Chondrocyte (in vitro differentiated cells): ENCODE measurements at places on chromosomes 13 and 19.

- DNase-seq = peak; percentile 61
Observed at GRCh38 chr13:113596321-113597200, 12.0 kb downstream of the TFDP1 start.

DNA sequence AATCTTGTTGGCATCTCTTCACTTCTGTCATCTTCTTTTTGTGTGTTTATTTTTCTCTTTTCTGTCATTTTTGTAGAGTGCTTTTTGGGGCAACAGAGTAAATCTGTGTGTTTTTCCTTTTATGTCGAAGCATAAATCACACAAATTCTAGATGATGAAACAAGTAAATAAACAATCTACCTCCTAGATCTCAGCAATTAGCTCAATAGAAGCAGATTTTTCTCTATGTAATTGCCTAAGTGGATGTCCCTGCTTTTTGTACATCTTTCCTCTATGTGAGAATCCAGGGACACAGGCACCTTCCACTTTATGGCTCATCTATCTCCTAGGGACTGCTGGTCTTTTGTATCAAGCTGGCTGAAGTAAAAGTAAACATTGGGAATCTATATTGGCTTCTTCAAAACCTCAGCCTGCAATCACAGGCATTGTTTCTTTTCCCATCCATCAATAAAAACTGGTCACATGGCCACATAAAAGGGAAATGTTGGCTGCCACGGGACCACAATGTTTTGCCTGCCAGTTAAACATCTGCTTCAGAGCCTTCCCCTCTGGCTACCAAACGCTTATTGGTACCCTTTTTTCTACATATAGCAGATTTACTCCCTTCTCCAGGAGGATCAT is 323.8 kb downstream of the LMO7 start:
- DNase-seq = no peak

GRCh38 chr19:1081301-1082164 is 13.6 kb downstream of the POLR2E start:
- peak; percentile 86 for DNase-seq

DNA sequence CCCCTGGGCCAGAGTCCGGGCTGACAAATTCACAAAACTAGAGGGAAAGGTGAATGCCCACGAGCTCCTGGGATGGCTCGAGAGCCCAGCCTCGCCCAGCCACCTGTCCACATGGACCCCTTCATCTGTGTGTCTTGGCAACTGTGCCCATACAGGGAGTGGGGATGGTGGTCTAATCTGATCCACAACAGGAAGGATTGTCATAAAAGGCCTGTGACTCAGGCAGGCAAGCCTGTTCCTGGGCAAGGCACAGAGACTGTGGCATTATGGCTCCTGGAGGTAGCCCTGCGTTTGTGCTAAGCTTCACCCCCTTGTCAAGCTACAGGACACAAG is 20.0 kb downstream of the CAPS start:
- DNase-seq = no peak

DNA sequence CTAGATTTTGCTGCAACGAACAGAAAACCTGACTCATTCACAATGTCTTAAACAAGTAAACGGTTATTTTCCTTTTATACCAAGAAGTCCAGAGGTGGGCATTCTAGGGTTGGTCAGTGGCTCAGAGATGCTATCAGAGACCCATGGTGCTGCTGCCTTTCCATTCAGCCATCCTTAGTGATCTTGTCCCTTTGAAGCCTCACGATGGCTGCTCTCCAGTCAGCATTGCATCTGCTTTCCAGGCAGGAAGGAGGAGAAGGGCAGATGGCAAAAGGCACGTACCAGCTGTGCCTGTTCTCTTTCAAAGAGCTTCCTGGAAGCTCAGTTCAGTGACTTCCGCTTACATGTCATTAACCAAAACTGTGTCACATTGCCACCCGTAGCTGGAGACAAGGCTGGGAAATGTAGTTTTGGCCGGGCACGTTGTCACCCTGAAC is 30.1 kb downstream of the WDFY2 start:
- no peak for DNase-seq

GRCh38 chr13:100535426-100536135 is 53.0 kb downstream of the GGACT start:
- no peak for DNase-seq

DNA sequence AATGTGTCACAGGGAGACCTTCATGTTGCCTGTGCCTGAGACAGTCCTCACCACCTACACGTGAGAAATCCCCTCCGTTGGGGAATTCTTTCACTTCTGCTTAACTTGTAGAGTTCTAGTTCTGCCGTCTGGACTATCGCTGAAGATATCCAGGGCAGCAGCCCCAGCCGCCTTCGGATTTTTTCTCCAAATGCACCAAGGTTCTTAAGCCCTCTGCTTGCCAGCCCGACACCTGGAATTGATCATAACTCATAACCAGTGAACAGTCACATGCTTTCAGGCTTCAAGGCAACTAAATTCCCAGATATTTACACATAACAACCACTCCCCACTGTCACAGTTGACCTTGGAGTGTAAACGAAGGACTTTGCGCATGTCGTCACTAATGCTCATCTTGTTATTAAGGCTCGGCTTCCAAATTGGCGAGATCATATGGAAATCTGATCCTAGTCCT is 114.4 kb downstream of the RAB20 start:
- DNase-seq = no peak

DNA sequence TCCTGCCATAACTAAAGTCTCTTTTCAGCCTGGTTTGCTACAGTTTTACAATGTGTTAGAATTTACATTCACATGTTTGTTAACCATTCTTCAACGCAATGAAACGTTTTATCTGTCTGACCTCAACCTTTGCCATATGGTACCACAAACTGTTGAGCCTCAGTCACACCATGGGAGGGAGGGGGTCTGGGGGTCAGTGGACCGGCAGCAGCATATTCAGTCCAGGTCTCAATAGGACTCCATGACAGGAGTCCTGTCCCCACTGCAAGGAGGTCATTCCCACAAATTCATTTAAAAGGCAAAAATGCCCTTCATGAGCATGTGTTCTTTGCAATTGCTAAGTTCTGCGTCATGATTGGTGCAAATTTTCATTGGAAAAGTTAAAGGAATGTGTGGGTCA is 66.6 kb upstream of the OLFM4 start:
- no peak for DNase-seq

DNA sequence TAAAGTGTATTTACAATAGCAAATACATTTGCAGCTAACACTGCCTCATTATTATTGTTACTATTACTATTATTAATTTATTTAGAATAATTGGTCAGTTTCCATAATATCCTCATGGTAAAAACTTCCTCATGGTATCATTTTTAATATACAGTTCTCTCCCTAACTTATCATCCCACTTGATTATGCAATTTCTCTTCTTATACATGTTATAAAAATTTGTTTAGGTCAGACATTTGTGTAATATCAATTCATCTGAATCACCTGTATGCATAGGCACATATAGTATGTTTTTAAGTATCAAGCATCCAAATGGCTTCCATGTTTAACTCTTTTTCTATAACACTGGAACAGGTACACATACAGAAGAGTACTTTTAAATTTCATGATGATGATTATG is 210.8 kb upstream of the STARD13 start:
- DNase-seq = no peak

DNA sequence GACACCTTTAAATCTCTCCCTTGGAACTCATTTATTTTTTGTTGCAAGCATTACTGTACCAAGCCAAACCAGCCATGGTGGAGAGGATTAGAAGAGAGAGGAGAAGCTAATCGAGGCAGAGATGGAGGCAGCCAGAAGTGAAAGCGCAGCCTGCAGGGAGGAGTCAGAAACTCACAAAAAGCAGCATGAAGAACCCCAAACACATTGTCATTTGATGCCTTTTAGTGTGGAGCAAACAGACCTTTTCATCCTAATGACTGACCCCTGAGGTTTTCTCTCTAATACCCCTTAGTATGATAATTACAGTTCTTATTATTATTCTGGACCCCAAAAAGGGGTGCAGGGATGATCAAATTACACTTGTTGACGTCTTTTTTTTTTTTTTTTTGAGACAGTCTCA is 62.5 kb downstream of the TNFRSF19 start:
- no peak for DNase-seq

DNA sequence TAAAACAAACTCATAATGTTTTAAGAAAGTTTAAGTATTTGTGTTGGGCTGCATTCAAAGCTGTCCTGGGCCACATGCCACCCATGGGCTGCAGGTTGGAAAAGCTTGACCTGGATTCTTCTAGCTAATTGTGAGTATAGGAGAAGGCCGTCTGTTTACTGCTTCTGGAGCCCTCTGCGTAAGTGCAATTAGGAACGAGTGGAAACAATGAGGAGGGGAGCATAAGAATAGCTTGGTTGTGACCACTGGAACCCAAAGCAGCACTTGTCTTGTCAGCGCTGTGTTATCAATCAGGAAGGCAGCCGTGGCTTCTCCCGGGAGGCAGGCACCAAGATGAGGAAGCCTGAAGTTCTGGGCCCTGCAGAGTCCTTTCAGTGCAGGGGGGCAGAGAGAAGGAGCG is 110.4 kb upstream of the MBNL2 start:
- DNase-seq = no peak

- no peak for DNase-seq
Observed at GRCh38 chr13:23254506-23254905, 73.7 kb downstream of the SGCG start.

- no peak for DNase-seq
Observed at GRCh38 chr13:40377783-40378182, 288.7 kb downstream of the FOXO1 start.

DNA sequence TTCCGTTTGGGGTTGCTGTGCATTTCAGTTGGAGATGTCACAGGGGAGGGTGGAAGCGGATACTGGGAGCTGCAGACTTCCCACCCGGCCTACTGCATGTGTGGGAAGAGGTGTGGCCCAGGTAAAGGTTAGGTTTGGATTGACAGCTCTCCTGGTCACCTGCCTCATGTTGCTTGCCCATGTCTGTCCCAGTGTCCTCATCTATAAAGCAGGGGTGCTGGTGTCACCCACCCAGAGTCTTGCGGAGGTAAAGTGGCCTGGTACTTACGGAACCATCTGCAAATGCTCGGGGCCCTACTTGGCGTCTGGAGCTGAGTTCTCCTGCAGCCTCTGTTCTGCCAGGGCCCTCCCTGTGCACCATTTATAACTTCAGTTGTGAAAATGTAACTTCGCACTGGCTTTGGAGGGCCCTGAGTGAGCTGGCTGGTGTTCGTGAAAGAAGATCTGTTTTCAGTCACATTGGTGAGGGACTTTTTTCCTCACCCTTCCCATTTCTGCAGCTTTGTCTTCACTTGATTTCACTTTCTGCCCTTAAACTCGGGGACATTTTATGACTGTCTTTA is 65.1 kb upstream of the TEX29 start:
- no peak for DNase-seq

DNA sequence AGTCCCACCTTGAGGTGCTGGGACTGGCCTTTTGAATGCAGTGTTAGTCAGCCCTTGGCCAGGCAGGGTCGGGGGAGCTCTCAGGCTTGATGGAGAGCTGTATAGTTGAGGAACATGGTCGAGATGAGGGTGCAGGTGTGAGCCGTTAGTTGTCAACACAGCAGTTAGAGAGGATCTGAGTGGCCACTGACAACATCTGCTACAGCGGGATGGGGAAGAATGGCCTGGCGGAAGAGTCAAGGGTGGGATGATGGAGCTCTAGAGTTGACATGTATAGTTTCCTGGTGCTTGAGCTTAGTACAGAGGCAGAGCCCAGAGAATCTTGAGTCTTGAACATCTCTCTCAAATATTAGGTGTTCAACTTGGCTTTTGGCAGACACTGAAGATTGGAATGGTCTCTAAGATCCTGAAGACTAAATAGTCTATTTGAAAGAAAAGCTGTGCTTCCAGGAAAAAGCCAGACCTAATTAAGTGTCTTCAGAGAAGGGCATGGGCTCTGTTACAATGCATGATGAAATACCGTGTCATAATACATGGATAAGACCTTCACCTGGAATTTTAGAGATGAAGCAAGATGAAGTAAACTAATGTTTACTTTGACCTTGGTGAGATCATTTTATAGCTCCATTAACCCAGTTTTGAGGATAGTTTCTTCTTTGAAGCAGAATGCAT is 9.7 kb downstream of the PCCA start:
- DNase-seq = no peak

DNA sequence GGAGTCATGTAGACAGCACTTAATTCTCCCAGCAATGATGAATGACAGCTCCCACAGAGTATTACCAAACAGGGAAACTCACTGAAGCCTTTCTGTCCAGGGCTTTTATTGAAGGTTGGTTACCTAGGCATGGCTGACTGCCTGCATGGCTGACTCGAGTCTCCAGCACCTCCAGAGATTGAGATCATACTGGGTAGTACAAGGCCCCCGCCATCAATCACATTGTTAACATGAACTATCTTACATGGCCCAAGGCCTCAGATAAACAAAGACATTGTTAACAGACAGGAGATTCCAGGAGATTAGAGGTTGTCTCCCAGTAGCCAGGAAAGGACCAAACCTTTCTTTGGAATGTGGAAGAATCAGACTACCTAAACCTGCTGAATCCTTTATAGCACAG is 128.3 kb upstream of the LSM14A start:
- DNase-seq = no peak

GRCh38 chr19:37999309-38000213 is 92.6 kb downstream of the SIPA1L3 start:
- DNase-seq = no peak

GRCh38 chr19:51256155-51256625 is 5.3 kb downstream of the SIGLECL1 start:
- no peak for DNase-seq

DNA sequence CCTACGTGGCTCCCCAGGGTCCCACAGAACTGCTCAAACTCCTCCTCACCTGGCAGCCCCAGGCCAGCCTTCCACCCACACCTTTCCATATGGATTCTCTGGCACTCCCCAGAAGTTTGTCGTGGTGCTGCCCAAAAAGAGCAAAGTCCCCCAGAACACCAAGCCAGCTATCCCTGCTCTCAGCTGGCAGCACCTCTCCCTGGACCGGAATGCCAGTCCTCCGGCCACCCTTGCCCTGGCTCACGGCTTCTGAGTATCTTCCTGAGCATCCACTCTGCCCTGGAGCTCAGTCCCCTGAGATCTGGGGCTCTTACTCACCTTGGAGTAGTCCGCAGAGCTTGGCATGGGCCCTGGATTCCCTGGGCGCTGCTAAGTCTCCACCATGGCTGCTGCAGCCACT is 166.5 kb upstream of the ZNF507 start:
- DNase-seq = no peak

DNA sequence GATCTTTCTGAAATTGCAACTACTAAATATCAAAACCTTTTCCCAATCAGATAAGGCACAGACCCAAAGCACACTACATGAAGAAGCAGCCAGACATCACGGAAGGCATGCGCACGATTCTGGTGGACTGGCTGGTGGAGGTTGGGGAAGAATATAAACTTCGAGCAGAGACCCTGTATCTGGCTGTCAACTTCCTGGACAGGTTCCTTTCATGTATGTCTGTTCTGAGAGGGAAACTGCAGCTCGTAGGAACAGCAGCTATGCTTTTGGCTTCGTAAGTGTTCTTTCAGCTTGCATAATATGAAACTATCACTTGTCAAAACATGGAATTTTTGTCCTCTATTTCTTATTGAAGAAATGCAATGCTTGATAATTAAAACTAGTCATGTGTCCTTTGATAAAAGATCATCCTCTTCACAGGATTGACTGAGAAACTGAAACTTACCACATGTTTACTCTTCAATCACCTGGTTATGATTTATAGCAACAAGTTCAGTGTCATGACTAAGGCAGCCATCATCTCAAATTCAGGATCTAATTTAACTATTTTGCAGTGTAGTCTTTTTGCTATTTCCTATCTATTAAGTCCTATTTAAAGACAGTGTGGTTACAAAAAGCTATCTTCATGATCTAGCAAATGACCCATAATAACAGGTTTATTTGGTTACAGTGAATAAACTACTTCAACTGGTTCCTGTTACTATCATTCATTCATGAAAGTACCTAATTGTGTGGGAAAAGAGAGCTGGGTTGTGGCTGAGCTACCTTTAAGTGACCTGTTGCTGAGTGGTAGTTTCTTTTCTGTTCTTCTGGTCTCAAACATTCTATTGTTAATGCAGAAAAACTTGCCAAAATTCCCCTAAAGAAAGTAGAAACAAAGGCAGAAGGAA is 6.5 kb downstream of the CCNA1 start:
- no peak for DNase-seq
